Lower lobe of right lung (tissue), 2 donors: ENCODE measurements at places on chromosomes 1 and 21.
A peak's percentile ranks its signal among the peaks of the same experiment; 100 is the strongest.

DNA sequence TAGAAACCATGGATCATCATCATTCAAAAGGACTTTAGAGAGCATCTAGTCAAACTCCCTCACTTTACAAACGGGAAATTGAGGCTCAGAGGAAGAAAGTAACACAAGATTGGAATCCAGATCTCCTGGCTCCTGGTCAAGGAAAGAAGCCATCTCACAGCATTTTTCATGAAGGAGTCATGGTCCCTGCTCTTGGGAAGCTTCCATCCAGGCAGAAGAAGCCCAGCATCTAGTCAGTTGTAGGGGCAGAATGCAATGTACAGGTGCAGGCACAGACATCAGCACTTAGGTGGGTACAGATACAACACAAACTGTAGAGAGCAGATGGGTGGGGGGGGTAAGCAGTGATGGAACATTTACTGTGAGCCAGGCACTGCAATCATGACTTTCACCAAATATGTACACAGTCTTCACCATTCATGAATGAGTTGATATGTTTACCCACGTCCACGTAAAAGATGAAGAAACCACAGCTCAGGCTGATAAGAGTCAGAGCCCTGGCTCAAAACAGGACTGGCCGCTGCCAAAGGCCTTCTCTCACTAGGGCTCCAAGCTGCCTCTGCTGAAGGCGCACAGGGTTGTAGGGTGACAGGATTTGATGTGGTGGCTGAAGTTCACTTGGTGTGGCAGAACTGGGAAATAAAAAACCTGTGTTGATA is 44.0 kb downstream of the OPTC start:
- peak; percentile 64 for DNase-seq

DNA sequence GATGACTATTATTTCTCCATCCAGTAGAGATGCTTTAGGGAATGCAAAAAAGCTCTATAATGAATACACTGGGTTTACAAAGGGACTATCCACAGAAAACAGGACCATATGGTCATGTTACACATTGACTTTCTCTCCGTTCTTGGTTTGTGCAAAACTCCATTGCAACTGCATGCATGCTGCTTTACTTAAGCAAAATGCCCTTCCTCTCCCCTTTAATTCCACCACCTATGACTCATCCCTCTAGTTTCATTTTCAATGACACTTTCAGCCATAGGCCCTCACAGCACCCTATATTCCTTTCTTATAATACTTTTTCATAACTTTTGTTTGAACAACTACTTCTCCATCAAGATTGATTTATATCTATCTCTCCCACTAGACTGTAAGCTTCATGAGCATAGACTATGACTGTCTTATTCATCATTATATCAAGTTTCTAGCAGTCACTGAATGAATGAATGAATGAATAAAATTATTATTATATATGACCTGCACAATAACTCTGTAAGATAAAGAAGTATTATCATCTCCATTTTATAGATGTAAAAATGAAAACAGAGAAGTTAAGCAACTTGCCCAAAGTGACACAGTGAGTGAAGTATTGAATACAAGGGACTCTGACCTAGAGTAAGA is 248.9 kb downstream of the PLPP3 start:
- DNase-seq, result no peak

- no peak for DNase-seq
Observed at GRCh38 chr1:221118176-221118937, 239.1 kb downstream of the HLX start.

- DNase-seq, result no peak
Observed at GRCh38 chr1:215631040-215631439, 63.9 kb downstream of the KCTD3 start.

- DNase-seq, result no peak
Observed at GRCh38 chr1:92907949-92908684, 53.1 kb downstream of the DIPK1A start.

DNA sequence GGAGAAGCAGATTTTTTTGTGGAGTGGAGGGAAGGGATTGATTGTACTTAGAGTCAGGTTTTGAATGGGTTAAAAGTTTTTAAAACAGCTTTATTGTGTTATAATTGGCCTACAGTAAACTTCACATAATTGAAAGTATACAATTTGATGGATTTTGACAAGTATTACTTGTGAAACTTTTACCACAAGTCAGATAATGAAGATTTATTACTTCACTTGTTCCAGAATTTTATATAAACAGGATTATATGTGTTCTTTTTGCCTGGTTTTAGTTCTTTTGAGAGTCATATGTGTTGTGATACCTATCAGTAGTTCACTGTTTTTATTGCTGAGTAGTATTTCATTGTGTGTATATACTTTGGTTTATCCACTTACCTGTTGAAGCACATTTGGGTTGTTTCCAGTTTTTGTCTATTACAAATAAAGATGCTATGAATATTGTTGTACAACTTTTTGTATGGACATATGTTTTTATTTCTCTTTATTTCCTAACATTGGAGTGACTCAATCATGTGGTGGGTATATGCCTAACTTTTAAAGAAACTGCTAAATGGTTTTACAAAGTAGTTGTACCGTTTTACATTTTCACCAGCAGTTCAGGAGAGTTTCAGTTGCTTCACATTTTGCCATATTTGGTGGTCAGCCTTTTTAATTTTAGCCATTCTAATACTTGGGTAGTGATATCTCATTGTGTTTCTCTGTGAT is 71.0 kb downstream of the DYRK1A start:
- DNase-seq, result no peak

GRCh38 chr1:165942927-165943597 is 115.6 kb downstream of the UCK2 start:
- DNase-seq, result no peak

GRCh38 chr1:205285381-205286101 is 36.0 kb downstream of the NUAK2 start:
- no peak for DNase-seq

GRCh38 chr1:67942274-67942673 is 108.2 kb downstream of the DIRAS3 start:
- no peak for DNase-seq
